NCI-H2171 treated with DMSO at 0.1 percent for 48 hours (cell line): ENCODE measurements at places on chromosomes 6 and 20.

GRCh38 chr6:132818404-132819359 lies 4.3 kb downstream of the RPS12 start:
- no peak for DNase-seq

GRCh38 chr20:45290677-45291355 lies 15.8 kb upstream of the RBPJL start:
- DNase-seq = peak; percentile 86

DNA sequence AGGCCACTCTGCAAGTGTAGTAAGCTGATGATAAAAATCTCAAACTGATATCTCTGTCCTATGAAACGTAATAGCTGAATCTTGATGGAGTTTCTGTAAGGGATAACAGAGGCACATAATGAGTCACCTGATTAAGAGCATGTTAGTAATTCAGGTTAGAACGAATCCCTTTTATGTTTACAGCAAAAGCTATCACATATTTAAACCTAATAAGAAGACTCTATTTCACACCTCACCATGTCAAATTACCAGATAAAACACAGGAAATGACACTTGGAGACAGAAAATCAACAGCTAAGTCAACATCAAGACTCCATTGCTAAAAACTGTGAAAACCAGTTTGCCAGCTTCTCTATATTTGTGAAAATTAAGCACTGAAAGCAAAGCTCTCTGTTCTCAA lies 11.8 kb downstream of the CST7 start:
- DNase-seq = no peak

- no peak for DNase-seq
Measured at GRCh38 chr6:45991189-45991588, 24.5 kb downstream of the CLIC5 start.

GRCh38 chr20:13458860-13459451 lies 179.8 kb downstream of the TASP1 start:
- peak; percentile 36 for DNase-seq

DNA sequence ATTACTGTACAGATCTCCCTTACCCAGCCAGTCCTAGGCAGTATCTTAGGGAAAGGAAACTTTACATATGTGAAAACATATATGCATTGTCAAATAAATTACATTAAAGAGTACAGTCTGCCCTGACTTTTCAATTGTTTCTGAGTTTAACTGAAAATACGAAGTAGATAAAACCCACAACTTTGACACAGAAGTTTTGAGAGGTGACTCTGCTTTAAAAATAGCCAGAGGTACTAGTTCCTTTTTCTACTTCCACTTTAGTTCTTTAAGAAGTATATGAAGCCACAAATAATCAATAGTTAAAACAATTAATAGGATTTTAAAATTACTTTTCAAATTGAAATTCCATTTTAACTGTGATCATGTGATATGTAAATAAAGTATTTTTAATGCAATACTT lies 62.9 kb downstream of the BMP5 start:
- no peak for DNase-seq

- DNase-seq = peak; percentile 46
Measured at GRCh38 chr6:13709689-13710551, 1.7 kb downstream of the RANBP9 start.

DNA sequence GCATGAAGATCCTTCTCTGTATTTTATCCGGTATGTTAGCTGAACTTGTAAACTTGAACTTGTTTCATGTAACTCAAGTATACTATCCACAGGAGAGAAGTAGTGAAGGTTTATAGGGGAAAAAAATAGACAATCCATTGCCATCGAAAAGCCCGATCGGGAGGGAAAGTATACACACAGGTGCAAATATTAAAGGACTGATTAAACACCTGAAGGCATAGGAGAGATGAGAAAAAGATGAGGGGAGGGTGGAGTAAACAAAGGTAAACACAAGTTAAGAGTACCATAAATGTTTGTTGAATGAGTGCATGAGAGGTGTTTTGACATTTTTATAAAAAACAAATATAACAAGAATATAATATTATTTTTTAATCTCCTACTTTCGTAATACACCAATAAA lies 64.3 kb upstream of the CITED2 start:
- DNase-seq = no peak

DNA sequence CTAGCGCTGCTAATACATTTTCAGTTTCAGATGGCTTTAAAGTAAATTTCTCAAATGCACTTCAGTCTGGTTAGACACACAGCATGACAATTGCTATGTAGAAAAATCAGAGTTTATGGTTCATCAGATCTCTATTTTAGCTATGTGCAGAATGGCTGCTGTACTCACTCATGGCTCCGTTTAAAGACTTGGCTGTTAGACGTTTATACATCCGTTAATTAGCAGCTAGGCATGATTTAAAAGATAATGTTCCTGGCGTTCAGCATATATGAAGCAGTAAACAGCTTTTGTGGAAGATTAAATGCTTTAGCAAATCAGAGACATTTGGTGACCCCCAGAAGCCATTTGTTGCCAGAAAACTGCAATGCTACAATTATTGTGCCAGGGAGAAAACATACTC lies 350.0 kb upstream of the MANEA start:
- peak; percentile 28 for DNase-seq

- no peak for DNase-seq
Measured at GRCh38 chr6:131244942-131245341, 109.7 kb downstream of the AKAP7 start.

DNA sequence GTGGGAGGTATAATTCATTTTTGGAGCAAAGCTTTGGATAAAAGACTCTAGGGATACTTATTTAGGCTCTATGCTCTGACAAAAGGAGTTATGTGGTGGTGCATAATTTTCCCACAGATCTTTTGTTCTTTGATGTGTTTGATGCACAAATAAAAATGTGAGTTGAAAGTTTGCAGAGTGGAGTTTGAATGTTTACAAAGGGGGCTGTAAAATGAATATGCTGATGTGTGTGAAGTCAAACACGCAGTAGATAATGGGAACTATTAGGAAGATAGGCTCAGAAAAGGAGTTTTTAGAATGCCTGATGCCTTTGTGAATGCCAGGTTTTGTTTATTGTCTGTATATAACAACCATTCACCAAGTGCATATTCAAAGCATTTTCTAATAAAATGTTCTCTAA lies 545.0 kb upstream of the EPHA7 start:
- no peak for DNase-seq

GRCh38 chr6:37017606-37018197 lies 12.2 kb downstream of the FGD2 start:
- DNase-seq = no peak

- DNase-seq = no peak
Measured at GRCh38 chr6:65191471-65191870, 515.6 kb downstream of the EYS start.

DNA sequence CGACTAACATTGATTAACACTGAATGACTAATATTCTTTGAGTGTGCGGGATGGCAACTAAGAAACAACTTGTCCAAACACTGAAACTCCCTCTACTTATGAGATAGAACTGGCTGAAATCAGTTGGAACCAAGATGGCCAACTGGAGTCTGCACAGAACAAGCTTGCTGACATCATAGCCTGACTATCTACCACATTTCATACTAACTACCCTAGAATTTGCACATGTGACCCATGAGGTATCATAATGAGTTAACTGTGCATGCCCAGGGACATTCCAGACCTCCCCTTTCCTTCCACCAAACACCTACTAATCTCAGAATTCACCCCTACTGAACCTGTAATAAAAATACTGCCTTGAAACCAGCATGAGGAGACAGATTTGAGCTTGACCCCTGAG lies 43.2 kb downstream of the PHIP start:
- no peak for DNase-seq

- DNase-seq = no peak
Measured at GRCh38 chr20:11170565-11170964, 496.8 kb upstream of the JAG1 start.

DNA sequence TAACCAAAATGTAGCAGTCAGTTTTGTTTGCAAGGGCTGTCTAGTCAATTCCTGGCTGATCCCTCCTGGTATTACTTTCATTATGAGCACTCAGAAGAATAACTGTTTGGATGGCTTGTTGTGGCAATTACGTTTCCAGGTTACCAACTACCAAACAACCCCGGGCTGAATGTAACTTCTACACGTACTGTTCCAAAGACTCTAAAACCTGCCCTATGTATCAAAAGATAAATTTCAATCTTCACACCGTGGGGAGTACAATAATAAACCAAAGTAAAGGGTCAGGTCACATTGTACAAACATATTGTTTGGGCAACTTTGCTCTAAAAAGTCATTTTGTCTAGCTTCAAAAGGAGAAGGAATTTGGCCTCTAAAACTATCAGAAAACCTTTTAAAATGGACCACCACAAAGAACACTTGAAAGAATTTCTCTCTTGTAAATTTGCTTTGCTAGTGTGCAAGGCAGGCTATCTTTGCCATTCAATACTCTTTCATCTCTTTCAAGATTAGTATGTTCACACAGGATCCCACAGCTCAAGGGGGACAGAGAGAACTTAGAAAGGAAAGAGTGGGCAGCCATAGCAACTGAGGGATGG lies 27.6 kb downstream of the DCDC2 start:
- no peak for DNase-seq

DNA sequence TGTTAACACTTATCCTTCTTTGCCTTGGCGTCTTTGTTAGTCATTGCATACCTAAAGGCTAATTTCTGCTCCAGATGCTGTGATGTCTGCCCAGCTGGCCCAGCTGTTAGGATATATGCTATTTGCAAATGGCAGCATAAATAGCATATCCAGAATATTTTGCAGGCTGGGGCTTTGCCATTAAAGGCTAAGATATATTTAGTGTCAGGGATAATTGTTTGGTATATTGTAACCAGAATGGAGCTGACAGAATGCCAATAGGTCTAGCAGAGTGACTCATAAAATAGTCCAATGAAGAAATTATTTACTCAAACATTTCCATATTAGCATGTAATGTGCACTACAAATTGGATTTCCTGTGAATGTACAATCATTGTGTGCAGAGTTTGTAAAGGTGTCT lies 584.1 kb upstream of the FLRT3 start:
- DNase-seq = no peak
